Peyer's patch (tissue), 4 donors: ENCODE measurements at places on chromosomes 5 and 9. TPM values are rescaled to one million over a fixed set of nuclear protein-coding genes. Genes with fewer than 3 reads are reported as not detected.
A peak's percentile ranks its signal among the peaks of the same experiment; 100 is the strongest.

SMIM3 gene
- total RNA-seq: 82.5 TPM

GRCh38 chr5:159310511-159310910 lies 19.8 kb downstream of the IL12B start:
- peak; percentile 48 for DNase-seq

DNA sequence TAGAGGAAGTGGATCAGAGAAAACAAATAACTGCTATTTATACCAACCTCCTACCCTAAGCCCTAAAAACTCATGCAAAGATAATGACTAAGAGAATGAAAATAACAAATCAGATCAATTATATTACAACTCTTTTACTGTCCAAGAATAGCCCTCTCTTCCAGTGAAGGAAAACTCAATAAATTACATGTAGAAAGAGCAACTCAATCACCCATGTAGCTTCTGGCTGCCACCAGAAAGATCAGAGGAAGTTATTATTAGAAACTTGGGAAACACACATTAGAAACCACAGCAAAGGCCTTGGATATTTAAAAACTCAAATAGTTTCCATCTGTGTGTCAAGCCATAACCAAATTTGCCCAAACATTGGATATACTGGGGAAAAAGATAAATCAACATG lies 134.0 kb upstream of the TARS1 start:
- DNase-seq: no peak

- peak; percentile 50 for DNase-seq
Observed at GRCh38 chr9:35729700-35730485, 2.1 kb downstream of the TLN1 start.

BHMT2 gene
- total RNA-seq: 1.1 TPM
